ENCODE measurements at places on chromosomes 13 and 19.

DNA sequence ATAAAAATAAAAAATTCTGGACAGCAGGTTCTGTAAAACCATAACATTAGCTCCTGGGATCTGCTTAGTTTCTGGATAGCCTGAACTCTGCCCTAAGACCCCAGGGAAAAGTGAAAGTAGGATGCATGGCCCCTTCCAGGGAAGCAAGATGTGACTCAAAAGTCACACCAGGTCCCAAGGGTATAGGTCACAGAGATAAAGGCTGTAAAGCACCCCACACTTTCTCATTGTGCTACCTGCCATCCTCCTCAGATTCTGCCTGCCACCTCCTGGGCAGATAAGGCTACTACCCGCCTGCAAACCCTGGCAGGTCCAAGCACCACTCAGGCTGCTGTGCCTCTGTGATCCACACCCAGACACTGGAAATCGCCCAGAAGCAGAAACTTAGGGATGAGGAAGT is 20.6 kb downstream of the FFAR2 start:
- DNase-seq: peak; percentile 3

GRCh38 chr13:50119591-50119990 is 104.3 kb downstream of the KCNRG start:
- peak; percentile 11 for DNase-seq

DNA sequence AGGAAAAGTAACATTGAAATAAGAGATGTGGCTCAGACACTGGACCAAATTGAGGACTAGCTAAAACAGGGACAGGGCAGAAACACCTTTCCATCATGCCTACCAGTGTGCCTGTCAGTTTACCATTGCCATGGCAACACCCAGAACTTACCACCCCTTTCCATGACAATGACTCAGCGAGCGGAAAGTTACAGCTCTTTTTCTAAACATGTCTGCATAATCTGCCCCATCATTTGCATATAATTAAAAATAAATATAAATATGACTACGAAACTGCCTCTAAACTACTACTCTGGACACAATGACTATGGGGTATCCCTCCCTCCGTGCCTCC is 96.0 kb downstream of the UBL3 start:
- no peak for DNase-seq

DNA sequence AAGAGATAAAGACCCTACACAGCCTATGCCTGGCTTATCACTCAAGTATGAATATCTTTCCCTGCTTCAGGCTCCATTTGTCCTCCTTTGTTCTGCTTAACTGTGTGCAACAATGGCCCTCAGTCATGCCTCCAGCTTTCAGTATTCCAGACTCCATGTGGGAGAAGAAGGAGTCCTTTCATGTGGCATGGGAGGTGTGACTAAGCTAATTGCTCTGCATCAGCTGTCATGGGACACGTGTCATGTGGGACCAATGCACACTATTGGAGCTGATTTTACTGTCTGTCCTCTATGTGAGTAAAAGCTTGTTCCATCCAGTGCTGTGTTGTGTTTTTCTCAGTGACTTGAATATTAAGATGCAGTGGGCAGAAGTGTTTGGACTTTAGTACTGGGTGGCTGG is 1198.3 kb downstream of the OLFM4 start:
- no peak for DNase-seq

GRCh38 chr19:57321116-57321515 is 844 bp downstream of the ZNF543 start:
- DNase-seq: no peak

DNA sequence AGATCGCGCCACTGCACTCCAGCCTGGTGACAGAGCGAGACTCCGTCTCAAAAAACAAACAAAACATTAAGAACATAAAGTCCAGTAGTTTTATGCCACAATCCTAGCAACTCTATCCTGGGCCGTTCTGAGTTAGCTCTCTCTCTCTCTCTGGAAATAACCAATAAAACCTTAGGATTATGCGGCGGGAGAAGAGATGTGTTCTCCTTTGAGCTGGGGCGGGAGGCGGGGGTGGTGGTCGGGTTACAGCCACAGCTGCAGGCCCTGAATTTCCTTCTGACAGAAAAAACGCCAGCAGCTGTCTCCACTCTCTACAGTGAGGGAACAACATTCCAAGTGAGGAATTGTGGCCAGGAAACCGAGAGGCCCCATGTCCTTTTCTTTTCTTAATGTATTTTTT is 9.1 kb upstream of the PNMA8A start:
- DNase-seq: peak; percentile 30

GRCh38 chr19:49019242-49019932 is 2.5 kb upstream of the LHB start:
- no peak for DNase-seq

GRCh38 chr19:23409392-23410048 is 14.2 kb upstream of the ZNF91 start:
- DNase-seq: no peak

DNA sequence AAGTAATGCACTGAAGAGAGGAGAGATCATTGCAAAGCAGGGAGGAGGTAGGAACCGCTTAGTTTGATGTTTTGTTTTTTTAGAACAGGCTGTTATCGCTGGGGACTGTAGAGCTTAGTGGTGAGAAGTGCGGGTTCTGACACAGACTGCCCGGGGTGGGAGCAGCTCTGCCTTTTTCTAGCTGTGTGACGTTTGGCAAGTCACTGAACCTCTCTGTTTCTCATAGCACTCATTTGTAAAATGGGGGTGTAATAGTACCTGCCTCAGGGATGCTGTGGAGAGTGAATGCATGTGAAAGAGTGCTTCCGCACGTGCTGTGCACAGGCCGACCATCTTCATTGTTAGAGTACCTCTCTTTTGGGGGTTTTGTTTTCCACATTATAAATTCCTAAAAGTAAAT is 19.3 kb downstream of the PRAM1 start:
- no peak for DNase-seq

GRCh38 chr13:101490406-101491015 is 38.0 kb downstream of the ITGBL1 start:
- DNase-seq: no peak

GRCh38 chr19:35673121-35673804 is 6.9 kb downstream of the UPK1A start:
- DNase-seq: no peak

- DNase-seq: peak; percentile 28
Measured at GRCh38 chr19:8161135-8161646, 11.8 kb upstream of the FBN3 start.

DNA sequence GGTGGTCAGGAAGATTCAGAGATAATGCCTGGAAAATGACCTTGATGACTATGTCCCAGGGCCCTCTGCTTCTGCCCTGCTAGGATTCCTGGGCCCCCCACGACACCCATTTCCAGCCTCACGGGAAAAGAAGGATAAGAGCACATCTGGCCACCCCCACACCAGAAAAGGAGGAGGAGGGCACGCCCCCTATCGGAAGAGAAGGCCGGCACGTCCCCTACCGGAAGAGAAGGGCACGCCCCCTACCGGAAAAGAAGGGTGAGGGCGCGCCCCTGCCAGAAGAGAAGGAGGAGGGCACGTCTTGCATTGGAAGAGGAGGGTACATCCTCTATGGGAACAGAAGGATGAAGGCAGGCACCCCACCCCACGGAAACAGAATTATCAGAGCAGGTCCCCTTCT is 84.3 kb downstream of the IER2 start:
- no peak for DNase-seq

GRCh38 chr13:84121456-84121855 is 239.2 kb upstream of the SLITRK1 start:
- DNase-seq: no peak

DNA sequence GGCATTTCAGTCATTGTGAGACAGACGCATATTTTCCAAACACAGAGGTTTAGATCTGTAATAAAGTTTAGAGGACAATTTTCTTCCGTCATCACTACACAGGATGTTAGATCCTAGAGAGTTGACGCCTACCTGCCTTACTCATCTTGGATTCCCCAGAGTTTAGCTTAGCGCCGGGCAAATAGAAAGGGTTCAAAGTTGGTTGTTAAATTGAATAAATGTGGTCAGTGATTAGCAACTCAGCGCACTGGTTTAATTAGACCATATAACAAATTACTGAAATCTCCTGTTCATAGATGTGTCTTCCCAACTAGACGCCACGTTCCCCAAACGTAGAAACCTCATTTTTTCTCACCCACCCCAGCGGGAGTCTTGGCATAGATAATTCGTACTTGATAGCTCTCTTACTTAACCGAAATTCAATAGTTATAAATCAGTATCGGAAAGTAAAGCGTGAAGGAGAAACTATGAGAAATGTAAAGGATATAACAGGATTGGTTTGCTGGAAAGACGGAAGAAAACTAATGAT is 726 bp upstream of the UFM1 start:
- no peak for DNase-seq

- DNase-seq: no peak
Measured at GRCh38 chr19:20423381-20424197, 142.0 kb downstream of the ZNF737 start.

DNA sequence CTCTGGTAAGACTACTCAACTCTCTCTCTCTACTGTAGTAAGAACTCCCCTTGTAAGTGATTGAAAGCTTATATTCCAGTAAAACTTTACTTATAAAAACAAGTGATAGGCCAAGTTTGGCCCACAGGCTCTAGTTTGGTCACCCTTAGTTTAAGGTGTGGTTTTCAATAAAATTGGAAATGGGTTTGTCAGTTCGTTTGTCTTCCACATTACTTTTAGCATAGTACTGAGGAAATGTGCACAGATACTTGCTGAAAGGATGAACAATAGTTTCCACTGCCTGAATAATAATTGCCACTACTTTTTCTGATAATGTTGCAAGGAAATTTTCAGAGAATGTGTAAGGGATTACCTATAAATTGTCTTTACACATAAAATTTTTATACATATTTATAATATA is 54.5 kb downstream of the LMO7 start:
- no peak for DNase-seq

GRCh38 chr13:52600666-52601065 is 41.6 kb upstream of the HNRNPA1L2 start:
- no peak for DNase-seq
